ENCODE measurements at places on chromosomes 13 and 19. TPM values are rescaled to one million over a fixed set of nuclear protein-coding genes. Genes with fewer than 3 reads are reported as not detected.

DNA sequence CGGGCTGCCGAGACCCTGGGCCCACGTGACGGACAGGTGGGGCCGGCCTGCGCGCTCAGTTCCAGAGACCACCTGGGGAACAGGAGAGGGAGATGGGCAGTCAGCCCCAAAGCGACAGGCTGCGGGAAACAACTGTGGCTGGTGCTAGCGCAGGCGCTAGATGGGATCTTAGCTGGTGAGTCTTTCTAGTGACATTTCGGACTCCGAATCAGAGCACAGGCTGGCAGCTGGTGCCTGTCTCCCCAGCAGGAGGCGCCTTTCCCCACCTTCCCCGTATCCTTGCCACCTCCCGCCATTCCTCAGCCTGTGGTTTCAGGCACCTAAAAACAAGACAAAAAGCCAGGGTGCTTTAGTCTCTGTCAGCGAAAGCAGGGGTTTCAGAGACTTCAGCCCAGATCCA, 19.4 kb upstream of the RANBP3 start:
- DNase-seq = no peak

- DNase-seq = no peak
Measured at GRCh38 chr19:13689085-13689484, 75.2 kb upstream of the MRI1 start.

DNA sequence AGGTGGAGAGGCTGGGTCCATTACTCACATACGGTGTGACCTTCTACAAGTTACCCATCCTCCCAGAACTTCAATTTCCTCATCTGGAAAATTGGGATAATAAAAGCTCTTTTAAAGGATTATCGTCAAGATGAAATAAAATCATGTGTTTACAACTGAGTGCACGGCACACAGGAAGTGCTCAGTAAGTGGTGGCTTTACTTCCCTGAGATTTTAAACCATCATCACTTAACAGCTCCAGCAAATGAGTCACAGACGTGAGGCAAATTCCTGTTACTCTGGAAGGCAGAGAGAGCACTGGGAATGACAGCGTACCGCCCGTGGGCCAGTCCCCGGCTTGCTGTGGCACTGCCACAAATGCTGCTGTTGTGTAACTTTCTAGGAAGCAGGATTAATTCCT, 64.1 kb downstream of the MRPL57 start:
- DNase-seq = no peak

- DNase-seq = no peak
Measured at GRCh38 chr13:46751811-46752635, 44.9 kb downstream of the ESD start.

DNA sequence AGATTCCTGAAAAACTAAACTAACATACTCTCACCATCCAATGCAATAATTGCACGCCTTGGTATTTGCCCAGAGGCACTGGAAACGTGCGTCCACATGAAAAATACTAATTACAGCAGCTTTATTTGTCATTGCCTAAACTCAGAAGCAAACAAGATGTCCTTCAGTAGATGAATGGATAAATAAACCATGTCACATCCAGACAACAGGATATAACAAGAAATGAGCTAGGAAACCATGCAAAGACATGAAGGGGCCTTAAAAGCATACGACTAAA, 25.0 kb downstream of the ELL start:
- no peak for DNase-seq

DNA sequence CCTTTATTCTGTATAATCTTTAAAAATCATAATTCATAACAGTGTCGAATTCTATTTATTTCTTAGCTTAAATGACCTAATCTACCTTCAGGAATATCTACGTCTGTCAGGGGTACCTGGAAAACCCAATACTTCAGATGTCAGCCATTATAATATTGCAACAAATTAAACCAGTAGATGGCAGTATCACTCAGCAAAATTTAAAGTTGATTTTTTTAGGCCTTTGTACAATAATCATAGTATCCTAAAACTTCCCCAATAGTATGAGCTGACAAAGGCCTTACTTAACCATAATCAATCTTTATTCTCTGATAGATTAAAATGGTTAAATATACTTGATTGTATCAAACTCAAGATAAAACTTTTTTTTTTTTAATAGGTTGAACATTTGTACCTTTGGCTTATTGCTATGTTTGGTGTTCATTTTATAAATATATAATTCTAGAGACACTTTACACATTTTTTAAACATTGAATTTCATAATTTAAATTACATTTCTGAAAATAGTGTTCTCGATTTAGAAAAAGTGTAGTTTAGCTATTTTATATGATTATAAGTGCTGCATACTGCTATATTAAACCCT, 830.2 kb upstream of the SPRY2 start:
- DNase-seq = no peak

IGFL1 gene
- not detected for total RNA-seq

RHPN2 gene
- 1.8 TPM for total RNA-seq
